GM12864 (cell line): ENCODE measurements at places on chromosomes 1 and 21.

DNA sequence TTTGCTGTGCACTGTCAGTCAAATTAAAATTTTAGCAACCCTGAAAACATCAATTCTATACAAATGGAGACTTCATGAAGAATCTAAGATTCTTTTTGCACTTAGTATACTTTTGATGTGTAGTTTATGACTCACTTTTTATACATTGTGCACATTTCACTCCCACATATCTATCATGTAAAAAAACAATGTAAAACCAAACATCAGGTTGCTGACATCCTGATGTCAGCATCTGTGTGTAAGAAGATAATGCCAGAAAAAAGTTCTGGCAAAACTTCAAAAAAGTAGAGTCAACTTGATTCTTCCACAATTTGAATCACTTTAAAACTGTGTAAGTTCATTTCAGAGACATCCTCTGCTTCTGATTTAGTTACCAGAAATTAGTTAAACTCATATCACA, 115.7 kb downstream of the CENPF start:
- no peak for DNase-seq

GRCh38 chr1:18297896-18298648, 182.7 kb upstream of the KLHDC7A start:
- no peak for DNase-seq

GRCh38 chr21:46059195-46059594, 38.7 kb upstream of the COL6A2 start:
- no peak for DNase-seq

DNA sequence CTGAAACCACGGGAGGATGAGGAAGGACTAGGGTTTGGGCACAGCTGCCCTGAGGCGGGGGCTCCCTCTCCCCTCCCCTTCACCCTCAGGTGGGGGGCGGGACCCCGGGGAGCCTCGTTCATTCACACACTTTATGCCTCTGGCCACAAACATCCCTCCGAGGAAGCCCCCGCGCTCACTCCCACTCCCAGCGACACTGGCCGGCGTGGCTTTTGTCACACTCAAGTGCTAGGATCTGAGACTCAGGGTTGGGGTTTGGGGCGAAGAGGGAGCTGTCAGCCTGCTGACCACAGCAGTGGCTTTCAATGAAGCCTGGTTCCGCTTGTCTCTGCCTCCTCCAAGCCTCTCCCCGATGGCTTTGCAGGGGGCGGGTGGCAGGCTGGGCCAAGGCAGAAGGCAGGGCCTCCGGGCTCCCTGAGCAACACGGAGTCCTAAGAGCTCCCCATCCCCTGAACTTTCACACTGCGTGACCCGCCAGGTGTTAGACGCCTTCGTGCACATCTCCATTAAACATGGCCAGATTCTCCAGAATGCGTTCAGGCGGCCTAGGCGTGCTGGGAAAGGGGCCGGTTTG, 178.1 kb downstream of the NPHP4 start:
- no peak for DNase-seq

- no peak for DNase-seq
Measured at GRCh38 chr21:36750576-36750959, 51.7 kb downstream of the SIM2 start.

DNA sequence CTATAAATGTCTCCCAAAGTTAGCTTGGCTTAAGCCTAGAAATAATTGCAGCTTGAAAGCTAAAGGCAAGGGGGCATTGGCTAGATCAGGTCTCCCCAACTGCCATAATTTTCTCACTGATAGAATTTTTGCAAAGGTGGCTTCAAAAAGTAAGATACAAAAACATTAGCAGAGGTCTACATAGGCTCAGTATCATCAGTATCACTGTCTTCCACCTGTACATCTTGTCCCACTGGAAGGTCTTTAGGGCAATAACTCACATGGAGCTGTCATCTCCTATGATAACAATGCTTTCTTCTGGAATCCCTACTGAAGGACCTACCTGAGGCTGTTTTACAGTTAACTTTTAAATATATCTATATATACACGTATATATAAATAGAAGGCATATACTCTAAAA, 14.9 kb downstream of the OSBPL9 start:
- no peak for DNase-seq

DNA sequence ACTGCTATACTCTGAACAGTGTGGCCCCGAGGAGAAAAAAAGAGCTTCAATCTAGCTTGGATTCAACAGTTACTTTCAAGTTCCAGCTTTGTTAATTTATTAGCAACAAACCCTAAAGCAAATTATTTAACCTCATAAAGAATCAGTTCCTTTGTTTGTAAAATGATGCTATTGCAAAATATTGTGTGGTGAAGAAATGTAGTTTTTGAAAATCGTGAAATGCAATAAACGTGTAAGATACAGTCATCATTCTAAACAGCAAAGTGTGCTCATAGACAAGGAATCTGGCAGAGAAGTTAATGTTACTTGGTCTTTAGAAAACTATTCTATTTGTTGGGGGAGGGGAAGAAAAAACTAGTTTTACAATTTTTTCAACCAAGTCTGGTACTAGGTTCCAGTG, 297.6 kb upstream of the ADGRL4 start:
- DNase-seq, result no peak

DNA sequence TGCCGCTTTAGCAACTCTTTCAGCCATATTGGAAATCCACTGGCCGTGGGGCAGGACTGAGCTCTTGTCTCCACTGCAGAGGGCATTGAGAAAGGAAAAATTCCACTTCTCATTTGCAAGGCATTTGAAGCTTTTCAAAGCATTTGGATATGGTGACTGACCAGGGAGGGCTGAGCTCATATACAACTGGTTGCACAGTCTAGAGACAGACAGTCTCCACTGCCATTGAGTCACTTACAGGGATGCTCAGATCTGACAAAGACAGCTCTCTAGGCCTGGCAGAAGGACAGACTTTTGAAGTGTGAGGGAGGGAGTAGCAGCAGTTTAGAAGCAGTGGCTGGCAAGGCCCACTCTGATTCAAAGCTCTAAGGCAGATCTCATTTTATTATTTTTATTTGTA, 24.2 kb downstream of the NCF2 start:
- DNase-seq, result no peak

GRCh38 chr1:150906329-150906728, 19.4 kb downstream of the CTXND2 start:
- no peak for DNase-seq

GRCh38 chr1:179953974-179954492, 577 bp upstream of the CEP350 start:
- no peak for DNase-seq

- DNase-seq, result no peak
Measured at GRCh38 chr1:221069986-221070385, 190.7 kb downstream of the HLX start.

DNA sequence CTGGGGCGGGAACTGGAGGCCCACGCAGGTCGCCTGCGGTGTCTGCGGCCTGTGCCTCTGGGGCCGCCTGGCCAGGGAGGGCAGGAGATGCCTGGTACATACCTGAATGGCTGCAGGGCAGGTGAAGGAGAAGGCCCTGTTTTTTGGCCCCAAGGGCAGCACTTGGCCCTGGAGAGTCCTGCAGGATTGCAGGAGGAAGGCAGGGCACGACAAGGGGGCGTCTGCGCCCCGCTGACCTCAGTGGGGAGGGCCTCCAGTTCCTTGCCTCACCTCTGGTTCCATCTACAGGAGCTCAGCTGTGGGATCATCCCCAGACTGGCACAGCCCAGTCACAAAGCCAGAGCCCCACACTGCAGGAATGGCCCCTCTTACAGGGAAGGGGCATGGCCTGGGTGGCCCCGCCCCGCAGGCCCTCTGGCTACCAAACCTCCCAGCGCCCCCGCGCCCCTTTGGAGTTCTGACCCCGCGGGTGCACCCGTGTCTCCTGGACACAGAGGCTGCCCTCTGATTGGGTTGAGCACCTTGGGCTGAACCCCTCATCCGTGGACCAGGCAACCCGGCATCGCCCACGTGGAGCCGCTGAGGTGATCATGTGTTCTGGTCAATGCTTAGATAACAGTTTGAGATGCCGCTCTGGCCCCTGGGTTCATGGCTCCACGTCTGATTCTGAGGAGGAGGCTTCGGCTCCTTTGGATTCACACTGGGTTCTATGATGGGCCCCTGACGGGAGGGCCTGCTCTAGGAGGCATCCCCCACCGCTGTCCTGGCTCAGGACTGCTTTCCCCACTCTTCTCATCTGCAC, 1.3 kb upstream of the PEX10 start:
- no peak for DNase-seq

DNA sequence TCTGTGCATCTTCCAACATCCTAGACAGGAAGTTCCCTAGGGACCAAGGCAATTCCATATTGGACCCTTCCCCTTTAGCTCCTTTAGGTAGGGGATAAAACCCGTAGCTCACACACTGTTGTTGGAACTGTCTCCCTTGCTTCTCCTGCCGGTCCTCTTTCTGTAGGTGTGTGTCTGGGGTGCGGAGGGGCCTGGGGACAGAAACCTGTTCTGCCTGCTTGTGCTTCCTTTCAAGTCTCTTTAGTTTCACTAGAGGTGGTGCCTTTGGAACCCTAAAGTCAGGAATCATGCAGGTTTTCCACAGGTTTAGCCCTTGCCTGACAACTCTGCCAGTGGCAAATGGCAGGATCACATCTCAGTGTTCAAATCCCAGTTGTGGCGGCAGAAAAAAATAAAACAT, 74.6 kb upstream of the PTGFRN start:
- DNase-seq, result no peak

GRCh38 chr1:75426688-75427087, 184.2 kb downstream of the SLC44A5 start:
- DNase-seq, result no peak

DNA sequence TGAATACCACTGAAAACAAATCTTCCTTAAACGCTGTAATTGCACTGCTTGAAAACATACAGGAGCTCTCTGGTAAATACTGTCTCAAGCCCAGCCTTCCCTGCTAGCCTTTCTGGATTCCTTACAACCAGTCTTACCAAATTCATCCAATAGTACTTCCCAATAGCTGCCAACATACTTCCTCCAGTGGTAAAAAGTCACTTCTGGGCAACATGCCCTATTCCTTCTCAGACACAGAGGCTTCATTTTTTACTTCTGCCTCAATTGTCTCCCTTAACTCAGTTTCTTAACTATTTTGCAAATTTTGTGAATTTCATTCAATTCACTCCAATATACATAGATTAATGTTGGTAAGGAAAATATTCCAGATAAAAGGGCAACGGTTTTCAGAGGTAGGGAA, 166.3 kb downstream of the TBX15 start:
- no peak for DNase-seq

GRCh38 chr1:110645821-110646735, 28.7 kb downstream of the KCNA3 start:
- no peak for DNase-seq

DNA sequence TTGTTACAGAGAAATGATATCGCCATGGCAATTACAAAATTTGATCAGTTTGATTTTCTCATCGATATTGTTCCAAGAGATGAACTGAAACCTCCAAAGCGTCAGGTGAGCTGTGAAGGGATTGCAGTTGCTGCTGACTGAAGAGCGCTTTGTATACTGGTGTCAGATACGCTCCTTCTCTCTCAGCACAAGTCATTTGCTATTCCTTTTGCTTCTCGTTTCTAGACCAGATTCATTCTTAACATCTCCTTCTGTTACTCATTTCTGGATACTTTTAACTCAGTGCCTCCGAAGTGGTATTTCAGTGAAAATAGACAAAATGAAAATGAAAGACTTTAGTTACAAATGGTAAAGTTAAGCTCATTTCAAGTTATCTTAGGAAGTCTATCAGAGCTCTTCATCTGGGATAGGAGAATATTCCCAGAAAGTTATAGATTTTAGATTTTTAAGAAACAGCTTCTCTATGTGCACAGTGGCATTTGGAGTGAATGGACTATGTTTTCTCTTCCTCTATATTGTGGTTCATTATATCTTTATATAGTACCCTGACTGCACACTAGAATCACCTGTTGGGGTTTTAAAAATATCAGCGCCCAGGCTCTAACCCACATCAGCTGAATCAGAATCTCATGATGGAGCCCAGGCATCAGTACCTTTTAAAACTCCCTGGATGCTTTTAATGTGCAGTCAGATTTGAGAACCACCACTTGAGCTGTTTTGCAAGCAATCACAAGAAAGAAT, 30.3 kb upstream of the KCNQ4 start:
- DNase-seq, result peak; percentile 35

- no peak for DNase-seq
Measured at GRCh38 chr1:162094723-162095122, 25.2 kb downstream of the NOS1AP start.

- DNase-seq, result no peak
Measured at GRCh38 chr1:201500670-201501120, 6.2 kb downstream of the CSRP1 start.

DNA sequence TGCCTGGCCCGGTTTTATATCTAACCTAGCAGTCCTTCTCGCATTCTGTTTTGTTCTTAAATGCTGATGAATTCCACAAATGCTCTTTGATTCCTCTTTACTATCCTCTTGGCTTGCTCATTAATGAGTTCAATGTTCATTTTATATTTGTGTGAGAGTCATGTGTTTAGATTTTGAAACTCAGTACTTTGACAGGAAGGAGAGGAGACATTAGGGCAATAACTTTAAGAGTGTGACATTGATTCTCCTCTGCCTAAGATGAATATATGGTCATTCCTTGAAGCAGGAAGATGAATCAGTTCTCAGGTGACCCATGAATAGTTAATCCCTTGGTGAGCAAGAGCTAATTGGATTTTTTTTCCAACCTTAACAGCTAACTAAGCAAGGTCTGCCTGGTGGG, 84.1 kb downstream of the MRPS6 start:
- DNase-seq, result no peak

GRCh38 chr1:89622895-89623294, 10.0 kb upstream of the LRRC8C start:
- no peak for DNase-seq

DNA sequence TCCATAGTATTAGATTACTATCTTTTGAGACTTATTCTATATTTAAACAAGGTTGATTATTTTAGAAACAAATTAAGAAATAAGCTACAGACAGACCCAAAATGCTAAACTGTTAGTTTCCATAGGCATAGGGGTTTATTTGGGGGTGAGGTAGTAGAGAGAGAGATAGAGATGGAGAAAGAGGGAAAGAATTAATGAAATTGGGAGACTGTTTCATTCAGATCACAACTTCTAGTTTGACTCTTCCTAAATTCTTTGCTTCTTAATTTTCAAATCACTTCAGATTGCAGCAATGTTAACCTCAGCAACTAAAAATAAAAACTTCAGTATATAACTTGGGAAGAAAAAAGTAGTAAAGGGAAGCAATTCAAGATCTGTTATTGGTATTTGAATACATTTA, 3.4 kb downstream of the JUN start:
- no peak for DNase-seq

DNA sequence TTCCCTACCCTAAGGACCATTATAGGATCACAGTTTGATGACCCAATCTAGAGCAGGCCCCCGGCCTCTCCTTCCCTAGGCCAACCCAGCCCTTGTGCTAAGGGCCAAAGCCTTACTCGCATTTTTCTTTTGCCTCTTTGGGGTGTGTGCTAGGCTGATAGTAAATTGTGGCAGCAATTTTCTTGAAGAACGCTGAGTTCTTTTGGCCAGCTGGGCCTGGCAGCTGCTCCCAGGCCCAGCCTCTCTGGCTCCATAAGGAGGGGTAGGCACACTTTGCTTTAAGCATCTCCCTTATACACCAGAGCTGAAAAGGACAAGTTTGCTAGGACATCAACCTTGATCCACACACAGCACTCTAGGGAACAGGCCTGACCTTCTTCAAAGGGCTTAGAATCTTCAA, 4.2 kb downstream of the OLFML2B start:
- no peak for DNase-seq

GRCh38 chr1:70871790-70872189, 175.8 kb downstream of the PTGER3 start:
- no peak for DNase-seq
